Glutamatergic neuron (in vitro differentiated cells): ENCODE measurements at places on chromosomes 6 and 20.

- no peaks in the 10 kb centered on the region for H3K4me1 ChIP-seq
- no peaks in the 10 kb centered on the region for H3K27me3 ChIP-seq
- no peak overlapping the region for H3K4me3 ChIP-seq
- H3K27ac ChIP-seq: no peak overlapping the region
- H3K36me3 ChIP-seq: peaks cover 5% of the 10 kb centered on the region
Measured at GRCh38 chr6:126042001-126042419, 55.7 kb downstream of the TRMT11 start.

DNA sequence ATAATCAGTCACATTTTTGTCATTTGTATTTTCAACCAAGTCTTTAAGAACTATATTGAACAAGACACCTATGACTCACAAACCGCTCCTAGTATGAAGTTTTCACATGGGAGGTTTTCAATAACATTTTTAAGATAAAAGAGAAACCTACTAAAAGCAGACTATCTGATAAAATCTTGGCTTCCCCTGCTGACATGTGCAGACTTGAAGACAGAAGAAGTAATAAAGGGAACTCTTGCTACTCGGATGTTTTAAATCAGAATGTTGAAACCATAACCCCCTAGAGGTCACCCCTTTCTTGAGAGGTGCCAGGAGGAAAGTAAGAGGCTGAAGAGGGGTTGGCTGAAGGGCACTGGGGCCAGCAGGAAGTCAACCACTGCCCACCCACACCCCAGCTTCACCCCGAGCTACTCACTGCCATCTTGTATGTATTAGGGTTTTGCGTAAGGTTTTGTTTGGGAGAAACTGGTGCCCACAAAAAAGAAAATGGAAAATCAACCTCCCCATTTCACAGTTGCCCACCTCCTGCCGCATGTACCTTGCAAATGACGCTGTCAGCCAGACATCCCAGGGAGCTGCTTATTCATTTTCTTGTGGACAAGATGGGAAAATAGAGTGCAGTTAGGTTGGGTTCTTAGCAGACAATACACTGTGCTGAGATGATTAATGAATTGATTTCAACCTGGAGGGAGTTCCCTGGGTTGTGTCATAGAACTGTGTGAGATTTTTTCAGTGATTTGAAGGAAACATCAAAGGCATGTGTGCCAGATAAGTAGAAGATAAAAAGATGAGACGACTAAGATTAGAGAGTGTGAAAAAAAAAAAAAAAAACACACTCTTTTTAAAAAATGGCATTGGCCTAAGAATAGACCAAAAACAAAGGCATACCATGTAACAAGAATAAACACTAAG lies 83.2 kb upstream of the TAB2 start:
- H3K27me3 ChIP-seq: no peaks in the 10 kb centered on the region
- DNase-seq: no peak
- H3K27ac ChIP-seq: no peak overlapping the region
- no peaks in the 10 kb centered on the region for H3K4me1 ChIP-seq
- H3K4me3 ChIP-seq: no peak overlapping the region
- H3K36me3 ChIP-seq: no peaks in the 10 kb centered on the region

DNA sequence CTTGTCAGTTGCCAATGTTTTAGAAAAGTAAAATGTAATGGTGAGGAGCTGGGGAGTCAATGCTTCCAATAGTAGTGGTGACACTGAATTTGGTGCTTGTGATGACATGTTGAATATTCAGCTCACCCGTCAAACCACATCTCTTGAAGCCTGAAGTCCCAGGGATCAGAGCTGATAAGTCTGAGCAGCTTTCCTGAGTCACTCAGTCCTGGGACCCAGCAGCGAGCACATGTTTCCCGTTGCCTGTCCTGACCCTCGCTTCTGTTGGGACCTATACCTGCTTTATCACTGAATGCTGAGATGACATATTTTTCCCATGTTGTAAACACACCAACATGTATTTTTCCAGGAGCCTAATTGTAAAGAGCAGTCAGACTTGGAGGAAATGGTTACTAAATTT lies 693.6 kb downstream of the QKI start:
- no peak for DNase-seq
- H3K4me1 ChIP-seq: no peaks in the 10 kb centered on the region
- H3K4me3 ChIP-seq: no peak overlapping the region
- peaks cover 2% of the 10 kb centered on the region for H3K27me3 ChIP-seq
- no peaks in the 10 kb centered on the region for H3K36me3 ChIP-seq

DNA sequence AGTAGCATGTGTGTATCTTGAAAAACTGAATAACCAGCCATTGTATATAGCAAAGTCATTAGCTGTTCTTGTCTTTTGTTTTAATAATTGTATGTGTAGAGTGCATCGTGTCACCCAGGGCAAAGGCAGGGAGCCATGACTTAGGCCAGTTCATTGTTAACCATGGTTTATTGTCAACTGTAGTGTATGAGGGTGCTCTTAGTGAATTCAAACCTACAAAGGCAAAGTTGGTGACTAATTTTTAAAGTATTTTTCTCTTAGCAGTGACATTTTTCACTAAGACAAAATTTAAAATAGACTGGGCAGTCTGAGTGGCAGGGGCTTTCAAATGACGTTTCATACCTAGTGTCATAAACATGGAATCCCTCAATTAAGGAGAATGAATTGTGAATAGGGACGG lies 79.0 kb downstream of the TULP4 start:
- H3K4me3 ChIP-seq: no peak overlapping the region
- peaks cover 9% of the 10 kb centered on the region for H3K27me3 ChIP-seq
- no peak for DNase-seq
- H3K27ac ChIP-seq: no peak overlapping the region

DNA sequence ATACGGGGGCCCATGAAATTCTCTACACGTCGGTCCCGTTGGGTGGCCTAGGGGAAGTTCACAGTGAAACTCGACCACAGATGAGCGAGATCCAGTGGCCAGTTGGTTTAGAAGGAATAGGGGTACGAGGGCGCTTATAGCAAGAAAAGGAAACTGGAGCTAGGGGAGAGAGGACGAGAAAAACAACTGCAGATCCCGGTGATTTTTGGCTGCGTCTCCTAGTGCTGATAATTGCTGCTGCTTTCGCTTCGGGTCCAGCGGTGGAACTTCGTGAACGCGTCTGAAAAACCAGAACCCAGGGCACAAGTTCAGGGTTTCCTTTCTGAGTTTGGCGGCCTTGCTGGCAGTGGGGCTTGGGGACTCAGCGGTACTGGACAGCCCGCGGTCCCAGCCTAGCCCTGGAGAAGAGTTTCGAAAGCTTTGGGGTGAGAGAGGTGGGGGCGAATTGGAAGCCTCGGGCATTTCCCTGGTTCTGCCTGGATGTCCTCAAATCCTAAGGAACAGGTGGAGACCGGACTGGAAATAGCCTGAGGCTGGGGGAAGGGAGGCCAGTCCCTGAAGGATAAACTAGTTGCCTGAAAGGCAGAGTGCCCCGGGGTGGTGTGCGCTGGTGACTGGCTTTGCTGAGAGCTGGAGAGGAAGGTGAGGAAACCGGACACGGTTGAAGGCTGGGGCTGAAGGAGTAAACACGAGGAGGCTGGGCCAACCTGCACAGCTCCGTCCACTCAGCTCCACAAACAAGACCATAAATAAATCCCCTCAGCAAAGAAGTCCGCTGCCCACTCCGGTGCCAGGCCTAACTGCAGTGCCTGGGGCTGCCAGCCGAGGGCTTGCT lies 793 bp downstream of the GMPR start:
- no peak overlapping the region for H3K27ac ChIP-seq
- H3K27me3 ChIP-seq: peaks cover 7% of the 10 kb centered on the region
- H3K36me3 ChIP-seq: no peaks in the 10 kb centered on the region
- peak overlapping the region; percentile 83 for H3K4me3 ChIP-seq
- peaks cover 6% of the 10 kb centered on the region for H3K4me1 ChIP-seq
- peak; percentile 55 for DNase-seq

DNA sequence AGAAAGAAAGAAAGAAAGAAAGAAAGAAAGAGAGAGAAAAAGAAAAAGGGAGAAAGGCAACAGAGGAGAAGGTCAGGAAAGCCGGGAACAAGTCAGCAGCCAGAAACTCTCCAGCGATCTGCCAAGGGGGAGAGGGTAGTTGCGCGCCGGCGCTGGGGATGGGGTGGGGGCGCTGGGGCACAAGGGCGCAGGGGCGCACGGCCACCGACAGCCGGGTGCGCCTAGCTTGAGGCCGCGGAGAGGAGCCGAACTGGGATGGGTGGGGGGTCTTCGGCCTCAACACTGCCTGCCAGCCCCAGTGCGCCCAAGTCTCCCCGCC lies 533 bp upstream of the RSPO3 start:
- DNase-seq: no peak
- no peaks in the 10 kb centered on the region for H3K36me3 ChIP-seq
- no peak overlapping the region for H3K27ac ChIP-seq
- peak overlapping the region; percentile 80 for H3K4me3 ChIP-seq
- peaks cover 2% of the 10 kb centered on the region for H3K4me1 ChIP-seq

DNA sequence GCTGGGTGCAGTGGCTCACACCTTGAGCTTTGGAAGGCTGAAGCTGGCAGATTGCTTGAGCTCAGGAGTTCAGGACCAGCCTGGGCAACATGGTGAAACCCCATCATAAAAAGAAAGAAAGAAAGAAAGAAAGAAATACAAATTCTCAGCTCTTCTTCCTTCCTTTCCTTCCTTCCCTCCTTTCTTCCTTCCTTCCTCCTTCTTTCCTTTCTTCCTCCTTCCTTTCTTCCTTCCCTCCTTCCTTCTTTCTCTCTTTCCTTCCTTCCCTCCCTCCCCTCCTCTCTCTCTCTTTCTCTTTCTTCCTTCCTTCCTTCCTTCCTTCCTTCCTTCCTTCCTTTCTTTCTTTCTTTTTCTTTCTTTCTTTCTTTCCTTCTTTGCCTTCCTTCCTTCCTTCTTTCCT lies 21.0 kb upstream of the NCOA3 start:
- H3K27ac ChIP-seq: no peak overlapping the region
- DNase-seq: no peak
- no peaks in the 10 kb centered on the region for H3K27me3 ChIP-seq
- H3K4me1 ChIP-seq: no peaks in the 10 kb centered on the region
- H3K4me3 ChIP-seq: no peak overlapping the region

GRCh38 chr6:14922706-14923460 lies 323.0 kb upstream of the JARID2 start:
- no peaks in the 10 kb centered on the region for H3K36me3 ChIP-seq
- DNase-seq: no peak
- H3K4me3 ChIP-seq: no peak overlapping the region
- peak overlapping the region; percentile 11 for H3K27ac ChIP-seq
- H3K4me1 ChIP-seq: peaks cover 35% of the 10 kb centered on the region

- no peaks in the 10 kb centered on the region for H3K36me3 ChIP-seq
- no peak overlapping the region for H3K27ac ChIP-seq
- peaks cover 3% of the 10 kb centered on the region for H3K4me1 ChIP-seq
- no peak for DNase-seq
- H3K4me3 ChIP-seq: no peak overlapping the region
- no peaks in the 10 kb centered on the region for H3K27me3 ChIP-seq
Measured at GRCh38 chr6:106220485-106220884, 105.1 kb downstream of the ATG5 start.

- DNase-seq: no peak
- H3K4me1 ChIP-seq: no peaks in the 10 kb centered on the region
- no peak overlapping the region for H3K4me3 ChIP-seq
- H3K27ac ChIP-seq: no peak overlapping the region
Measured at GRCh38 chr6:106413722-106414121, 53.2 kb downstream of the CRYBG1 start.

GRCh38 chr20:44885392-44886265 lies at the start of gene YWHAB:
TSS of gene YWHAB (plus strand) at chr20:44885705. CDS start at chr20:44901534, 15,829 bp downstream.
- H3K36me3 ChIP-seq: no peaks in the 10 kb centered on the region
- peak; percentile 100 for DNase-seq
- peaks cover 6% of the 10 kb centered on the region for H3K27me3 ChIP-seq

GRCh38 chr20:15081261-15081660 lies 743.8 kb upstream of the FLRT3 start:
- H3K27ac ChIP-seq: no peak overlapping the region
- H3K36me3 ChIP-seq: no peaks in the 10 kb centered on the region
- no peak for DNase-seq
- H3K27me3 ChIP-seq: no peaks in the 10 kb centered on the region

GRCh38 chr6:79159846-79160245 lies 74.6 kb downstream of the HMGN3 start:
- no peaks in the 10 kb centered on the region for H3K4me1 ChIP-seq
- H3K27ac ChIP-seq: no peak overlapping the region
- no peak for DNase-seq

DNA sequence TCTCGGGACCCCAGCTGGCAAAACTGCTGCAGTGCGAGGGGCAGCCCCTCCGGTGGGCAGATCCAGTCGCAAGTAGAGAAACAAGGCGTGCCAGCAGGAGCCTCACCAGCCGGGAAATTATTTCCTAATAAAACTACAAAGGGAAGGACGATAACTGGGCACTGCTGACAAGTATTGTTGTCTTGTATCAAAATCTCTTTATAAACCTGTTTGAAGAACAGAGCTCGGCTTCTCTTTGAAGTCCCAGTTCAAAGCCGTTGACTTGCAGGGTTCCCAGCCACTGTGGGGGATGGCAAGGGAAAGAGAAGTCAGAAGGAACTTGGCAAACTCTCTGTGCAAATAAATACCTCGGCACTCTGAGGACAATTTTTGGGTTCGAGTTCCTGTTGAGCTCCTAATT lies 504.5 kb downstream of the CD83 start:
- H3K27ac ChIP-seq: peak overlapping the region; percentile 77
- H3K4me3 ChIP-seq: no peak overlapping the region
- H3K27me3 ChIP-seq: peaks cover 13% of the 10 kb centered on the region
- H3K4me1 ChIP-seq: peaks cover 18% of the 10 kb centered on the region
- DNase-seq: no peak
- no peaks in the 10 kb centered on the region for H3K36me3 ChIP-seq

DNA sequence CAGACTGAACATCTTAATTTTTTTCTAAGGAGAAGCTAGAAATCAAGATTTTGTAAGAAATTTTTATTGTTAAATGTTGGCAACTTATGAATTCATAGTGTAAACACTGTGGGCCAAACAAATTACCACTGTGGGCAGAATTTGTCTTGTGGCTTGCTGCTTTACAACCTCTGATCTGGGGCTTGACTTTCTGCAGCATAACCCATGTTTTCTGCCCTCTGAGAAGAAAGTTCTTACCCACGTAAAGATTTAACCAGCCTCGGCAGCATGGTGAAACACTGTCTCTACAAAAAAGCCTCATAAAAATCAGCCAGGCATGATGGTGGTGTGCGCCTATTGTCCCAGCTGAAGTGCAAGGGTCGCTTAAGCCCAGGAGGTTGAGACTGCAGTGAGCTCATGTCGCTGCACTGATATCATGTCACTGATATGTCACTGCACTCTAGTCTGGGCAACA lies 12.9 kb downstream of the ITCH start:
- H3K36me3 ChIP-seq: no peaks in the 10 kb centered on the region
- DNase-seq: no peak
- no peak overlapping the region for H3K27ac ChIP-seq
- H3K4me3 ChIP-seq: no peak overlapping the region

GRCh38 chr6:80530103-80530502 lies 423.6 kb downstream of the BCKDHB start:
- no peaks in the 10 kb centered on the region for H3K4me1 ChIP-seq
- no peak overlapping the region for H3K27ac ChIP-seq
- H3K4me3 ChIP-seq: no peak overlapping the region
- no peaks in the 10 kb centered on the region for H3K36me3 ChIP-seq
- H3K27me3 ChIP-seq: no peaks in the 10 kb centered on the region

- no peak overlapping the region for H3K27ac ChIP-seq
- H3K4me1 ChIP-seq: peaks cover 5% of the 10 kb centered on the region
- H3K4me3 ChIP-seq: no peak overlapping the region
Measured at GRCh38 chr6:157778719-157779118, 44.3 kb upstream of the SNX9 start.

- peaks cover 21% of the 10 kb centered on the region for H3K36me3 ChIP-seq
- DNase-seq: no peak
- no peak overlapping the region for H3K4me3 ChIP-seq
- H3K27ac ChIP-seq: no peak overlapping the region
- no peaks in the 10 kb centered on the region for H3K4me1 ChIP-seq
Measured at GRCh38 chr6:170211404-170212025, 79.4 kb downstream of the DLL1 start.

- H3K27ac ChIP-seq: no peak overlapping the region
- DNase-seq: no peak
- no peak overlapping the region for H3K4me3 ChIP-seq
- peaks cover 4% of the 10 kb centered on the region for H3K36me3 ChIP-seq
Measured at GRCh38 chr20:17525132-17525531, 6.0 kb downstream of the BFSP1 start.
